Peyer's patch (tissue), 4 donors: ENCODE measurements at places on chromosomes 1 and 21.

- no peak overlapping the region for H3K4me3 ChIP-seq
- H3K27me3 ChIP-seq = no peaks in the 10 kb centered on the region
- no peak overlapping the region for H3K27ac ChIP-seq
- H3K36me3 ChIP-seq = no peaks in the 10 kb centered on the region
Observed at GRCh38 chr21:26751305-26751704, 93.9 kb downstream of the ADAMTS1 start.

DNA sequence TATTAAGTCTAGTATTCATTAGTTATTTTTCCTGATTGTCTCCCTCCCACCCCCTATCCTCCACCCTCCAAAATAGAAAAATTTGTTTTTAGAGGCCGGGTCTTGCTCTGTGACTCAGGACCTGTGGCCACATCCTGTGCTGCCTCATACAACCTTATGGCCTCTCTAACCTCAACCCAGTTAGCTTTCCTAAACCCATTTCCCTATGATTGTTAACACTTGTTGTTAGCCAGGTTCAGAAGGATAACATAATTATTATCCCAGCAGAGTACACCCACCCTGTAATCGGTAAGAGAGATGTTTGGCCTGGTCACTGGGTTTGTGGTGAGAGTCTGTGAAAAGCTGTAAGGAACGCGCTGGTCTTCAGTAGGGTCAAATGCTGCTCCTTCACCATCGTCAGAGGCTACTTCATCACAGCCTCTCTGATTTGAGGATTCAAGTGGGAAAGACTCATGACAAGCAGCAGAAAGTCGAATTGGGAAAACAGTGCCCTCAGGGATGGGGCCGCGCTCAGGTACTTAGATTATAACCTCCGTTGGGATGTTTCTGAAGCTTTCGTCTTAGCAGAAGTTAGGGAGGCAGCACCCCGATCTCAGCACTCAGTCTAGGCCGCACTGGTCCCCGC is 35.9 kb upstream of the HMGN1 start:
- no peaks in the 10 kb centered on the region for H3K4me1 ChIP-seq
- peak overlapping the region; percentile 39 for H3K4me3 ChIP-seq
- H3K27ac ChIP-seq = peak overlapping the region; percentile 42
- no peaks in the 10 kb centered on the region for H3K27me3 ChIP-seq
- H3K36me3 ChIP-seq = no peaks in the 10 kb centered on the region
- DNase-seq = no peak

GRCh38 chr1:42152119-42152518 is 1.1 kb upstream of the GUCA2B start:
- no peaks in the 10 kb centered on the region for H3K36me3 ChIP-seq
- H3K27me3 ChIP-seq = no peaks in the 10 kb centered on the region
- DNase-seq = peak; percentile 82
- H3K4me3 ChIP-seq = no peak overlapping the region
- H3K27ac ChIP-seq = peak overlapping the region; percentile 88

DNA sequence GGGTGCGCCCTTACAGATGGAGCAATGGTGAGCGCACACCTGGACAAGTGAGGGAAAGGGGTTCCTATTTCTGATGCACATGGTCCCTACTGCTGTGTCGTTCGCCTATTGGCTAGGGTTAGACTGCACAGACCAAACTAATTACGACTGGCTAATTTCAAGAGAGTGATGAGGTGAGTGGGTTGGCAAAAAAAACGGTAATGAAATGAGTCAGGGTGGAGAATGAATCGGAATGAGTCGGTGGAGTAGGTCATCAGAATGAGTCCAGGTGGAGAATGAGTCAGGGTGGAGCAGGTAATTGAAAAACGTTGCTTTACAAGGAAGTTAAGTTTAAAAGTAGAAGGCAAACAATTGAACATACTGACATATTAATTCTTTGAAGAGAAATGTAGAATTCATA is 79.8 kb downstream of the WDR4 start:
- no peaks in the 10 kb centered on the region for H3K36me3 ChIP-seq
- H3K4me1 ChIP-seq = no peaks in the 10 kb centered on the region
- H3K4me3 ChIP-seq = no peak overlapping the region
- no peaks in the 10 kb centered on the region for H3K27me3 ChIP-seq
- DNase-seq = no peak
